ENCODE measurements at places on chromosomes 7 and 10.

- DNase-seq = no peak
Measured at GRCh38 chr7:34425631-34426384, 232.2 kb upstream of the NPSR1 start.

DNA sequence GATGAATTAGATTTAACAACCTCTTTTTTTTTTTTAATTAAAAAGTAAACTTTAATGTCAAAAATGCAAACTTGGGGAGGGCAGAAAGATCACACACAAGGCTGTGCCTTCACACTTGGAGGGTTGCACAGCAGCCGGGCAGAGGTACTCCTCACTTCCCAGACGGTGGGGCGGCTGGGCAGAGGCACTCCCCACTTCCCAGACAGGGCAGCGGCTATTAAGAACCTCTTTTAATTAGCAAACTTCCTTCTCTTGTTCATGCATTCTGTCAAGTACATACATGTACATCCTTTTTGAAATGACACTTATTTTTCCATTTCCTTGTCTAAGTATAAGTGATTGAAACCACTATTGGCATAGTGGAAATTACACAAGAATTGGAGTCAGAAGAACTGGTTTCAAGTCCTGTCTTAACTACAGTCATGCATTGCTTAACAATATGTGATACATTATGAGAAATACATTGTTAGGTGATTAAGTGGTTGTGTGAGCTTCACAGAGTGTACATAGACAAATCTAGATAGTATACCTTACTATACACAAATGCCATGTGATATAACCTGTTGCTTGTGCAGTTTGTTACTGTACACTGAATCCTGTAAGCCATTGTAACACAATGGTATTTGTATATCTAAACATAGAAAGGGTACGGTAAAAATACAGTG is 26.5 kb downstream of the BTRC start:
- no peak for DNase-seq

- no peak for DNase-seq
Measured at GRCh38 chr10:12663863-12664262, 314.5 kb downstream of the CAMK1D start.

- no peak for DNase-seq
Measured at GRCh38 chr10:125294109-125294508, 133.7 kb upstream of the CTBP2 start.

- no peak for DNase-seq
Measured at GRCh38 chr7:40966693-40967092, 736.2 kb downstream of the INHBA start.

DNA sequence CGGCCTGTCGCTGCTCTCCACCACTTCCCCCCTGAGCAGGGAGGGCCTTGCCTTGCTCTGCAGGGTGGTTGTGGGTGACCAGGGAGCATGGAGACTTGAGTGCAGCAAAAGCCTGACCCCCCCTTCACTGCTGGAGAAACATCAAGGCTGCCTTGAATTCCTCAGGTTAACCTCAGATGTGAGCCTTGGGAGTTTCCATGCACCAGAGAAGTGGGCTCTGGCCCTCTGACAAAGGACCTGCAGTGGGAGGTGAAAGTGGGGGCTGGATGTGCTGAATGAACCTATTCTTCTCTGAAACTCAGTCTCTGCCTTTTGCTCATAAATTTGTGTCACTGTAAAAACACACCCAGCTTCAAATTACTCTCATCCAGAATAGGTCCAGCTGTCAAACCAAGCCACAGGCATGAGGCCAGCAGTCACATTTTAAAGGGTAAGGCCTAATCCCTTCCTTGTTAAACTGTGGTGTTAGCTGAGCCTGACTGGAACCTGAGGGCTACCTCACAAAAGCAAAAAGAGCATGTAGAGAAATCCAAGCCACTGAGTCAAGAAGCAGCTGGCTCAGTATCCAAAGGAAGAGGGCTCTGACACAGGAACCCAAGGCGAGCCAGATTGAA is 356.8 kb downstream of the CCSER2 start:
- no peak for DNase-seq

DNA sequence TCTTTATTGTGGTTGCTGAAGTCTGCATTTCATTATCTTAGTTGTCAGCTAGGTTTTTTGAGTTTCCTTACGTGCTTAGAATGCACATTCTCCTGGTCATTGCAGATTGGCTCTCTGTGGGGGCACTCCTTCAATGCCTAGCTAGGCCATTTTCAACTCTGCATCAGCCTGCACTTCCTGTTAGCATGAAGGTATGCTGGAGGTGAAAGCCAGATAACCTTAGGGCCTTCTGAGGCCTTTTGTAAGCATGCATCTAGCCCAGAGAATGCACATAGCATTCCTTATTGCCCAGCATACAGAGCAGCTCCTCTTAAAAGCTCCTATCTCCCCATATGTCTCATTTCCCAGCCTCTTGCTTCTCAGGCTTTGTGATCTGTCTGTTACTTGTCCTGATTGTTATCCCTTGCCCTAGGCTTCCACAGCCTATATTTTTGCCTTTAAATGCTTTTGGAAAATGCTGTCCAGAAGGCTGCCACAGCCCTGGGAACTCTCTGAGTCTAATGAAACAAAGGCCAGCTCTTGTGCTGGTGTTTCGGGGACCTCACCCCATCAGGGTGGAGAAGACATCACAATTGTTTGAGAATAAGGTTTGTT is 108.1 kb upstream of the IGFBP3 start:
- no peak for DNase-seq

DNA sequence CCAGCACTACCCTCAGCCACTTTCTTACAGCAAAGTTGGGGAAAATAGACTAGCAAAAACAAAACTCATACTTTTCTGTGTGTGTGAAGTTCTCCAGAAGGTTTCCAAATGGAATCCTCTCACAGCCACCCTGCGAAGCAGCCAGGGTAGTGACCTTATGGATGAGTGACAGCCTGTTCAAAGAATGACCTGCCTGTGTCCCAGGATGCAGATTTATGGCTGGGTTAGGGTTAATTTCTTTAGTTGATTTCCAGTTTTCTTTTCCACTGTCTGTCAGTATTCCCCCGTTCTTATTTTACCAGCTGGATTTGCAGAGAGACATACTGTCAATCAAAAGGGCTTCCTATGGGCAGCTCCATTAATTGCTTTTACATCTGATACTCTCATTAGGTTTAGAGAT is 2.4 kb upstream of the SEMA4G start:
- DNase-seq = no peak

DNA sequence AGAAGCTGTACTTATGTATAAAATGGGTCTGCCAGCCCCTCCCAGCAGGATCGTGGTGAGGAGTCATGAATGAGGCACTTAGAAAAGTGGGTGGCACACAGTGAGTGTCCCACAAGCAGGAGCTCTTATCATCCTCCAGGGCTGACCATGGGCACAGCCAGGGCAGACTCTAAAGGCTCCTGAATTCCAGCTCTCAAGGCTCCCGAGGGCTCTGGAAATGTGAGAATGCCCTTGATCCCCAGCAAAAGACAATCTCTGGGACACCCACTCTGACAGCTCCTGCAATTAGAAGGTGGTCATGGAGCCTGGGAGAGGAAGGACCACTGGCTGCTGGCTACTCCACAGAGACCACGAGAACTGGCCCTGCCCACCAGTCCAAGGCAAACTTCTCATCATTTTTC is 1.6 kb downstream of the VSTM4 start:
- no peak for DNase-seq

- DNase-seq = no peak
Measured at GRCh38 chr7:401495-401894, 111.5 kb downstream of the FOXL3 start.

DNA sequence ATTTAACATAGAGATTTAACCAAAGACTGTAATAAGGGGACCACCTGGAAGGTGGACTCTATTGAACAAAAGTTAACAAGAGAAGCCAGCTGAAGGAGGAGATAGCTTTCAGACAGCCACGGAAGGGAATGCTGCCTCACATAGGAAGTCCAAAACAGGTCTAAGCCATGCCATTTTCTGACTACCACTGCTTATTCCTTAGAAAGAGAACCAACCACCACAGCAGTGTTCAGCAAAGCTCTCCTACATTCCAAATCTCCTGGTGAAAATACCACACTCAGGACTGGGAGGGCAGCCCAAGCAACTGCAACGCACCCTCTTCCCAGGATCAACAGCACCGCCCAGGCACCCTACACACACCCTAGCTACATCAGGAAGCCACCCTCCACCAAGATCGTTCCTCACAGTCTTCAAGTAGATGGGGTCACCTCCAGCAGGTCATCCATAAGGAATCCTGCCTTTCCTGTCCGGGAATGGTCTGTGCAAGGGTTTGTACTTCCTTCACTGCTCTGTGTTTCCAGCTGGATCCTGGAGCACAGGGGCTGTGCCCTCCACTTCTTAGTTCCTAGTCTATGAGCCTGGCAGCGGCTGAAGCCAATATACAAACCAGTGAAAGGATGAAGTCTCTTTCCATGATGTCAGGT is 2.5 kb downstream of the KIAA1549 start:
- no peak for DNase-seq

DNA sequence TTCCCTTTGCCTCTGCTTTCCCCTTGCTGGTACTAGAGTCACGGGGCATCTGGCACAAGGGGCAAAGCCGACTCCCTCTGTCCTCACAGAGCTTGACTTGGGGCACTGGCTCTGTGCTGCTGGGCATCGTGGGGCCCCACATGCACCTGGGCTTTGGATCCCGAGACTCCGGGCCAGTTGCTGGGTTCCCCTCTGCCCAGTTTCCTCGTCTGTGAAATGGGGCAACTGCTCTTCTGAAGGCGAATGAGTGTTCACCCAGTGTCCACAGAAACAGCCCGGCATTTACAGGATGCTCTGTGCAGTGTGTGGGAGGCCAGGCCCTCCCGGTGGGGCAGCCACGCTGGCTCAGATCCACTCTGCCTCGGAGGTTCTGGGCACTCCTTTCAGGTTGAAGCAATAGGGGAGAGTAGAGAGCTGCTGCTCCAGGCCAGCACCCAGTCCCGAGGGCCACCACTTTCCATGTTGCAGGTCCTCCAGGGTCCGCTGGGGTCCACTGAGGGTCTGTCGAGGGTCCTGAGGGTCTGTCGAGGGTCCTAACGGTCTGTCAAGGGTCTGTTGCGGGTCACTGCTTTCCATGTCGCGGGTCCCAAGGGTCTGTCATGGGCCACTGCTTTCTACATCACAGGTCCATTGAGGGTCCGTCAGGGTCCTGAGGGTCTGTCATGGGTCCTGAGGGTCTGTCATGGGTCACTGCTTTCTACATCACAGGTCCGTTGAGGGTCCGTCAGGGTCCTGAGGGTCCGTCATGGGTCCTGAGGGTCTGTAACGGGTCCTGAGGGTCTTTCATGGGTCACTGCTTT is 103.6 kb downstream of the VIPR2 start:
- no peak for DNase-seq

DNA sequence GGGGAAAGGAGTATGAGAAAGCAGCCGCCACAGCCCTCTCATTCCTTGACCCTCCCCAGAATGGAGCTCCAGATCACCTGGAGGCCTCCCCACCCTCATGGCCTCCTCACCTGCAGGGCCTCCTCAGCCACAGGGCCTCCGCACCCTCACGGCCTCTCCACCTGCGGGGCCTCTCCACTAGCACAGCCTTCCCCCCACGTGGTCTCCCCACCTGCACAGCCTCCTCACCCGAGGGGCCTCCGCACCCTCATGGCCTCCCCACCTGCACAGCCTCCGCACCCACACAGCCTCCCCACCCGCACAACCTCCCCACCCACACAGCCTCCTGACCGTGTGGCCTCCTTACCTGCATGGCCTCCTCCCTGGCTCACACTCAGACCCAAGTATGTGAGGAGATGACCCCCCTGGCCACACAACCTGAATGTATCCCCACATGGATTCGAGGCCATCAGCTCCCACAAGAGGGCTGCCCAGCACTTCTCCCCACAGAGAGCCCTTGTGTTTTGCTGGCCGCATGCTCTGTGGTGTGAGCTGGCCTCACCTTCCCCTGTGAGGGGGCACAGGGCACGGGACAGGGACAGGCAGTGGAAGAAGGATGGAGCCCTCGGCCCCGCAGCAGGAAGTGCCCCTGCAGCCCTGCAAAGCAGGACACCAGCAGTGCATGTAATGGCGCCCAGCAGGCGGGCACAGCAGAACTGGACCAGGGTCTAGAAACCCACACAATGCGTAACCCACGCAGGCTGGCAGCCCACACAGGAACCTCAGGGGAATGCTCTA is 3.1 kb downstream of the DIP2C start:
- no peak for DNase-seq

DNA sequence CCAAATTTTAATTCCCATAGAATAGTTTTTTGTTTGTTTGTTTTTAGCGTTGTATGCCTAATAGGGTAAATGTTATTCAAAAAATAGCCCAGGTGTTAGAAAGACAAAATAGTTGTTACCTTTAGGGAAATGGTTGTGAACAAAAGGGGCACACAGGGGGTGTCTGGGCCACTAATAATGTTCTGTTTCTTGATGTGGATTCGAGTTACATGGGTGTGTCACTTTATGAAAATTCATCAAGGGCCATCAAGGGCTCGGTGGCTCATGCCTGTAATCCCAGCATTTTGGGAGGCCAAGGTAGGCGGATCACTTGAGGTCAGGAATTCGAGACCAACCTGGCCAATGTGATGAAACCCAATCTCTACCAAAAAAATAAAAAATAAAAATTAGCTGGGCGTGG is 531.8 kb upstream of the C7orf33 start:
- DNase-seq = no peak

- no peak for DNase-seq
Measured at GRCh38 chr10:43385412-43386004, 14.1 kb downstream of the FXYD4 start.

GRCh38 chr10:102017295-102017694 is 38.7 kb downstream of the ARMH3 start:
- DNase-seq = no peak
